Type B pancreatic cell (in vitro differentiated cells): ENCODE measurements at places on chromosomes 3 and 15. TPM values are rescaled to one million over a fixed set of nuclear protein-coding genes. Genes with fewer than 3 reads are reported as not detected.

DNA sequence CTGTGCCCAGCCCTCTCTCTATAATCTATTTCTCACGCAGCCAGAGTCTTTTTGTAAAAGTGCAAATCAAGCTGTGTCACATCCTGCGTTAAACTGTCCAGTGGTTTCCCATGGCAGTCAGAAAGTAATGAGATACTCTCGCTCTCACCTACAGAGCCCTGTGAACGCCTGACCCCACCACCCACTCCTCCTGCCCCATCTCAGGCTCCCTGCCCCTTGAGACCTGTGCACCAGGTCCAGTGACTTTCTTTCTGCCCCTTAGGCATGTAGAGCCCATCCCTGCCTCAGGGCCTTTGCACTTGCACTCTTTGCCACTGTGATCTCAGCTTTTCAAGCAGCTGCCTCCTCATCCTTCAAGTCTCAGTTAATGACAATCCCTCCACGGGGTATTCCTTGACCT lies 58.3 kb upstream of the RASGRP1 start:
- no peak for DNase-seq

DNA sequence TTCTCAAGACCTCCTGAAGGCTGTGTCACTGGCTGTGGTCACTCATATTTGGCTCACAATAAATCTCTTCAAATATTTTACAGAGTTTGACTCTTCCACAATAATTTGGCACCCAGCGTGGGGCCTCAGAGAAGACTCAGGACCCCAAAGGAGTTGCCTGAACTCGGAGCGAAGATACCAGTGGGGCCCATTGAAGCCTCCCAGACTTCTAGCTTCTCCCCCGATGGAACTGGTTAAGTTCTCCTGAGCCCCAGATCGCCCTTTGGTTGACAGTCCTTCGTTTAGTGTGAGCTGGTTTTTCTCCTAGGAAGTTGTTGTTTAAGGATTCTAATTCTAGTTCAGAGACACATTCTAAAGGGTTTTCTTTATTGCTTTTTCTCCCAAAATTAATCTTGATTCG lies 1.4 kb upstream of the SLC41A3 start:
- no peak for DNase-seq

GRCh38 chr3:149964291-149964690 lies 6.4 kb downstream of the PFN2 start:
- no peak for DNase-seq

DNA sequence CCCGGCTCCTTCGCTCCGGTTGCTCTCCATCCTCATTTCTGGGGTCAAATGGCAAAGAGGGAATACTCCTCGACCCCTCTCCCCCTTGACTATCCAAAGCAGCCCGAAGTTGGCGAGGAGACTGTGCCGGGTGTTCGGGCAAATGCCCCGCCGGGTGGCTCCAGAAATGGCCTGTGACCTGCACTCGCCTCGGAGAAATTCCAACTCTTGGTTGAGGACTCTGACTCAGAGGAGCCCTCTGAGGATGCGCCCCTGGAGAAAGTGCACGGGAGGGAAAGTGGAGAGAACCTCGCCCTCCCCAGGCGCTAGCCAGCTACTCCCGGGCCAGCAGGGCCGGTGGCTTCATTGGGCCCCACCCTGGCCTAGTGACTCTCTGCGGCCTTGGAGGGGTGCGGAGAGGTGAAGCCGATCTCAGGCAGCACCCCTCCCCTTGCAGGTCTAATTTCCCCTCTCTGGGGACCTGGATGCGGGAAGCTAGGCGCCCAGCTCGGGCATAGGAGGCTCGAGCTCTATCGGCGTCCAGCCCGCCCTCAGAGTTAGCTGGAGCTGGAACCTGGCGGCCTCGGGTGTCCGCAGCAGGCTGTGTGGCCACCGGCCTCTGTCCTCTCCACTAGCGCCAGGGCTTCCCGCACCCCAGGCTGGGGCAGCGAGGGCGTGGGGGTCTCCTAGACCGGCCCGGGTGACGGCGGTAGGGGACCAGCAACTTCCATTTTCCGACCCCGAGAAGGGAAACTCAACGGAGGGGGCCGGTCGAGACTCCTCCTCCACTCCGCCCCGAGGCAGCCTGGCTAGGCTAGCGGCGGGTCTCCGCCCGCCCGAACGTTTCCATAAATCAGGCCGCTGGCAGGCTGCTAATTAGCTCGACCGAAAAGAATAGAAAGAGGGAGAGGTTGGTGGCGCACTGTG lies 29.4 kb downstream of the NR2F2 start:
- no peak for DNase-seq

DNA sequence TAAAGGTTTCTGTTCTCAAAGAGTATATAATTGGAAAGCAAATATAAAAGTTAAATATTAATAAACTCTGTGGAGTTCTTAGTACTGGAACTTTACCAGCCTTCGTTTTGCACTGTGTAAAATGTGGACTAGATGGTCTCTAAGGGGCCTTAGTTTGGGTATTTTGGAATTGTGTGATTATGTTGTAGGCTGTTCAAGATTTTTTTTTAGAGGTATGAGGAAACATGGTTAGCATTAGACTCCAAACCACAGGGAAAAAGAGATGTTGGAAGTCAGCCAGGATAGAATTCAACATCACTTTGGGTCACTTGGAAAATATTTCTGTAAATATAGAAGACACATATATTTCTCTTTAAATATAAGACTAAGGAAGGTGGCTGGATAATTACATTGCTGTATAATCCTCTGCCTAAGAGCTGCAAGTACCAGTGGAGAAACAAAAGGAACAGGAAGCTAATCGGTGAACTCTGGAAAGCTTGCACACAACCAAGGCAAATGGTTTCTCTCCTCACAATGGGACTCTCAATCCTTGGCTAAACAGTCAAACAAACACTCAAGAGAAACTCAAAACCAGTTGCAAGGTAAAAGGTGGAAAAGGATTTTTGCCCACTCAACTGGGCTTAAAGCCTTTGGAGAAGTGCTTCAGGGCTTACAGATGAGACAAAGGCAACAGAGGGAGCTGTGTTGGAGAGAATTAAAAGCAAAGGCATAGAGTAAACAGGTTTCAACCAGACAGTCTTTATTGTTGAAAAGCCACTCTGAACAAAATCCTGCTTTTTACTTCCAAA lies 141.7 kb downstream of the NR1D2 start:
- DNase-seq, result no peak

DNA sequence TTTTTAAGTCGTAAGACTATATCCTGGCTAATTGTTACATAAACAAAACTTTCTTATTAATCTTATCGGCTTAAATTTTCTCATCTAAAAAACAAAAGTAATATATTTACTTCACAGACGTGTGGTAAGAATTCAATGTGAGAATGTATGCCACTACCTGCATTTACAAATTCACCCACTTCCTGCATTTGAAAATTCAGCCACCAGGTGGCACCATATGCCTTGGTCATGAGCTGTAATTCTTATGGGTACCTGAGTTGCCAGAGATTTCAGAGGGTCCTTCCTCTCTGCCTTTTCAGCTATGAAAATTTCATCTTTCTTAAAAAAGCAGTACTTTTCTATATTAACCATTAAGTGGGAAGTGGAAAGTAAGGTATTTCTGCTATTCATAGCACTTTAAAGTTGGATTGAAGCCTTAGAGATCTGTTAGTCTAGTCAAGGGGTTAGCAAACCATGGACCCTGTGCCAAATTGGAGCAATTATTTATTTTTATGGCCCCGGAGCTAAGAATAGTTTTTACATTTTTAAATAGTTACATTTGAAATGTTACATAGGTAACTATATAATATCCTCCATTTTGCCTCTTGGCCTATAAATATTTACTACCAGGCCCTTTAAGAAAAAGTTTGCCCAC lies 127.8 kb downstream of the HCN4 start:
- DNase-seq, result no peak

DNA sequence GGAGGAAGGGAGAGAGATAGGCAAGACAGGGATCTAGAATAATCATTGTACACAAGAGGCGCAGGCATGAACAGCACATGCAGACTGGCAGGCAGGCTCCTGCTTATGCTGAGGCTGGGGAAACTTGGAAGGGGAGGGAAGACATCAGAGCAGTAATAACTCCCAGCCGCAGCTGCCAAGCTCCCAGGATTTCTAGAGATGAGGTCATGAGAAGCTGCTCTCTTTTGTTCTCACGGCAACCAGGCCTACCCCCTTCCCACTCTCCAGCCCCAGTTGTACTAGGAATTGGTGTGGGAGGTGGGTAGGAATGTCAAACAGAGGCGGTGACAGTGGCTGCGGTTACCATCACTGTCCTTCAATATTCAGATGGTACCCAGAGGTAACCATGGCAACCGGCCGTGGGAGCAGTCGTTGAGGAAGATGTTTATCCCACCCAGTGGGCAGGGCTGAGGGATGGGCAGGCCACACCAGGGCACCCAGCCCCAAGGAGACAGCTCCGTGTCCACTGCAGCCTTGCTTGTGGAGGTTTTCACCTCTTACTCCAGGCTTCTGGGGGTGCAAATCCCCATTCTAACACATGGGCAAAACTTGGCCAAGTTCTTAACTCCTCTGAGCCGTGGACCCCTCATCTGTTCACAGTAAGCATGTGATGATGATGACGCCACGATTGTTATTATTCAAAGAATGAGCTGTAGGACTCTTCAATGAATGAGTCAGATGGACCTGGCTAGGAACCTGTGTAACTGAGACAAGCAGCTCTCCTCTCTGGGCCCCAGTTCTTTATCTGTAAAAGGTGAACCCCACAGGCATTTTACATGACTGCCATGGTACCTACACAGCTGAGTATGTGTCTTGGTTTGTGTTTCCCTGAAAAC lies 360.8 kb upstream of the PROK2 start:
- DNase-seq, result no peak

FANCD2OS gene
- not detected in 2 replicates for total RNA-seq

IL12A gene
- total RNA-seq, result 0.31 and 0.34 TPM in 2 replicates
